ENCODE measurements at places on chromosomes 4 and X. TPM values are rescaled to one million over a fixed set of nuclear protein-coding genes. Genes with fewer than 3 reads are reported as not detected.

DNA sequence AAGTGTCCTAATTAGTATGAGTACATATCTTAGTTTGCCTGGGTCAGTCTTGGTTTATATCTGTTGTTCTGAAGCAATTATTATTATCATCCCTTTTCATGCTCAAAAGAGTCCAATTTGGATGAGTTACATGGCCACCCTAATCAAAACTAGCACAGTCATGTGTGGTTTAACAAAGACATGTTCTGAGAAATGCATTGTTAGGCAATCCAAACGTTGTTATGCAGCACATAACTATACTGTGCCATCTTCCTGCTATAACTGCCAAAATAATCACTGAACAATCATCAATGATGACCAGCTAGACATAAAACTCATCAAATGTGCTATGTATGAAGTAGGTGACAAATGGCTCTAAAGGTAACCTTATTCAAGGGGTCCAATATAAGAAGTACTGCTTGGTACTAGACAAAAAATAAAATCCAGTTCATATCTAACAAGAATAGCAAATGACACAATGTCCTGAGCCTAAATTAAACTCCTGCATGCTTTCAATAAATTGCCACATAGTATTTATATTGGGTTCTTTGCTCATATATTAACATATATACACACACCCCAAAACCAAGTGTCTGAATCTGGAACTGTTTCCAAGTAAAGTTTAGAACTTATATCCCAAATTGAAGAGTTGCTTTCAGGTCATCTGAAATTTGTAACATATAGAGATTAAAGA lies 41.9 kb downstream of the CNOT6L start:
- DNase-seq = no peak

DNA sequence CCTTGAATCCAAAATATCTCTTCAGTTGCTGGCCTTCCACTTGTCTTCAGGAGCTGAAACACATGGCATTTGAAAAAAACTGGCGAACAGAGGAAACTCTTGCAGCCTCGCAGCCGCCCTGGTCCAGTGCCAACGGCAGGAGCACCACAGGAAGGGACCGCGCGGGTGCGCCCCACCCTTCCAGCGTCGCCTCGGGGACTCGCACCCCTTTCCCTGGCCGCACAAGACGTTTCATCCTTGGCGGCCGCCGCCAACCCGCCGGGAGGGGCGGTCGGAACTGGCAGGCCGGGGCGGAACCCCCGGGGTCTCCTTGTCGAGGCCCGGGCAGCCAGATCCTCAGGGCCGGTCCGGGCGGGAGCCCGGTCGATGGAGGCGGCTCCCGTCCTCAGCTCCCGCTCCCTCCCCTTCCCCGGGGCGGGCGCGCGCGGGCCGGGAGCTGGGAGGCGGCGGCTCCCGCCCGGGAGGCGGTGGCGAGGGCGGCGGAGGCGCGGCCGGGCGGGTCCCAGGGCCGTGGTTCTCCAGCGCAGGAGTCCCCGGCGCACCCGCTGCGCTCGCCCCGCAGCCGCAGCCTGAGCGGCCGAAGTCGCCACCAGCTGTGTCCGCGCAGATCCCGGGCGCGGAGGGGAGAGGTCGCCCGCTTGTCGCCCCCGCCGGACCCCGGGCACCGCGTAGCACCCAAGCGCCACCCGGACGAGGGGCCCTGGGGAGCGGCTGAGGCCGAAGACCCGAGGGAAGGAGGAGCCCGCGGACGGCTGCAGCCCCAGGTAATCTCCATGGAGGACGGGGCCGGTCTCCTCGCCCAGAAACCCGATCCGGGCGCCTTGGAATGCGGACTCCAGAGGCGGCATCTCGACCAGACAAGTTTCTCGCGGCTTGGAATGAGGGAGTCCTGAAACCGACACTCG lies 886 bp upstream of the NDST3 start:
- DNase-seq = no peak

DNA sequence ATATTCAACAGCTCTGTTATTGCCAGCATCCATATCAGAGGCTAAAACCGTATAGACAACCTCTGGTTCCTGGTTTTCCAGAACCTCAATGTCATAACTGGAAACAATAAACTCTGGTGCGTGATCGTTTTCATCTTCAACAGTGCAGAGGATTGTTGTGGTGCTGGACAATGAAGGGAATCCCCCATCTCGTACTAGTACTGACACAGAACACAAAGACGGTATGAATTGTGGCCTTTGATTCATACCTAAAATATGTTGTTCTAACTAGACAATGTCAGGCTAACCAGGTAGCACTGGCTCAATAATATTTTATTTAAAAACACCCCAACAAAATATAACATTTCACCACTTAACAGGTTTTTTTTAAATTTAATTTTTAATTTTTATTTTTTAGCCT lies 186.9 kb downstream of the DCHS2 start:
- no peak for DNase-seq

Gene RS1
- not detected for total RNA-seq

GRCh38 chr4:183832776-183833450 lies 72.2 kb upstream of the STOX2 start:
- DNase-seq = no peak

DNA sequence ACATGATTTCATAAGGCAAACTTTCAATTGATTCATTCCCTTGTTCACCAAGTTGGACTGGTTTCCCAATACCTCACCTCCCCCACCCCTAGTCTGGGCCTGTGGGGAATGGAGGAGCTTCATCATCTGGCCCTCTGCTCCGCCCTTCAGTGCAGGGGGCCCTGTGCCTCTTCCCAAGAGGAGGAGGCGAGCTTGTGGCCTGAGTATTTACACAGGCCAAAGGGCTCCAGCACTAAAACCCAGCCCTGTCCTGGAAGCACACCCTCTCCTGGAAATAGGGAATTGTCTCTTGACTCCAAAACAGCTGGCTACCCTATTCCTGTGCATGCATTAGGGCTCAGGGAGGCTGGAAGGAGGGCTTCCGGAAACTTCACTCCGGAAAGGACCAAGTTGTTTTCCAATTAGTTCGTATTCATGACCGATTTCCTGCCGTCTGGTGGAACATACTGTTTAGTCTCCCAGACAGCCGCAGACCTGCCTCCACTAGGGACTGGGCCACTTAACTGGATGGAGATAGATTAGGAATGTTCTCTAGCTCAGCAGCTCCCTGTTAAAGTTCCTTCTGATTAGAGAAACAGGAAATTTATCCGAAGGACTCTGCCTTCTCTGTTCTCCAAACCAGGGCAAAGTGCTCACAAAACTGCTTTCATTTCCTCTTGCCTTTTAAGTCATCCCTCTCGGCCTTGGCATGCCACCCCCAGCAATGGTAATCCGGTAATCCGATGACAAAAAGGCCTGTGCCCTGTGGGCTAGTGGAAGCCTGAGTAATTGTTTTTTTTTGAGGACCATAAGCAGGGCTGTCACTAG lies 5.8 kb downstream of the SRPX2 start:
- no peak for DNase-seq

All from CD4-positive, alpha-beta T cell (primary cell).